ENCODE measurements at places on chromosomes 7 and 10.

GRCh38 chr10:98033515-98033914 is 3.1 kb upstream of the CRTAC1 start:
- DNase-seq = no peak

GRCh38 chr10:5774987-5775620 is 38.1 kb downstream of the GDI2 start:
- no peak for DNase-seq

DNA sequence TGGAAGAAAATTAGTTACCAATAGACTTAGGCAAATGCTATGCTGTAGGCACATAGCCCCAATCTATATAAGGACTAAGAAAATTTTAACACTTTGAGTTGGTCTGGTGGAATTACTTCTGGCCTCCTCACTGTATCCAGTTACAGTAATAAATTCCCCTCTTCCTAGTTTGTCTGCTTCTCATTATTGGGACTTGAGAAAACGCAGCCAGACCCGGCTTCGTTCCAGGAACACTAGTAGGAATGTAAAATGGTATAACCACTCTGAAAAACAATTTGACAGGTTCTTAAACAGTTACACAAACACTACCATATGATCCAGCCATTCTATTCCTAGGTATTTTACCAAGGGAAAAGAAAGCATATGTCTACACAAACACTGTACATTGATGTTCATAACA is 150.2 kb downstream of the VPS50 start:
- no peak for DNase-seq

DNA sequence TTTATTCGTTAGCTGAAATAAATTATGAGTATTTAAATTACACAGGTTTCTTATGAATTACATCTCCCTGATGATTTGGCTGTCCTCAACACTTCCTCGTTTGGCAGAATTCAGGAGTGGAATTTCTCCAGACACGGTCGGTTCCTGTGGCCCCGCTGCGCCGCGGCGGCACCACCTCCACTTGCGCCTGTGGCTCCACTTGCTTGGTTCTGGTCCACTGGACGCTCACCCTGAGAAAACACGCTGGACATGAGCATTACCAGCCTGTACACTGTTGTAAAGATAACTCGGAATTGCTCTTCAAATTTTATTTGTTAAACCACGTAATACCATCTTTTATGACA is 85.3 kb downstream of the ZNF33B start:
- peak; percentile 50 for DNase-seq

DNA sequence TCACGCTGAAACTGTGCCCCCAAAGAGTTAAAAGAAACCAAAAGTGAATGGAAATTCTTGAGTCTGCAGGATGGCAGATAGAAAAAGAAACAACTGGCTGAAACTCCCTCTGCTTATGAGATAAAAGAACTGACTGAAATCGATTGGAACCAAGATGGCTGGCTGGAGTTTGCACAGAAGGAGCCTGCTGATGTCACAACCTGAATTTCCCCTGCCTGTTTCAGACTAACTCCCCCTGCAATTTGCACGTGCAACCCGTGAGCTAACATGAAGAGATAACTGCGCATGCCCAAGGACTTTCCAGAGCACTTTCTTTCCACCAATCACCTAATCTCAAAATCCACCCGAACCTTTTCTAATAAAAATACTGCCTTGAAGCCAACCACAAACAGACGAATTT is 435.5 kb downstream of the CALN1 start:
- DNase-seq = no peak

GRCh38 chr7:114100810-114101209 is 182.0 kb upstream of the PPP1R3A start:
- DNase-seq = no peak

DNA sequence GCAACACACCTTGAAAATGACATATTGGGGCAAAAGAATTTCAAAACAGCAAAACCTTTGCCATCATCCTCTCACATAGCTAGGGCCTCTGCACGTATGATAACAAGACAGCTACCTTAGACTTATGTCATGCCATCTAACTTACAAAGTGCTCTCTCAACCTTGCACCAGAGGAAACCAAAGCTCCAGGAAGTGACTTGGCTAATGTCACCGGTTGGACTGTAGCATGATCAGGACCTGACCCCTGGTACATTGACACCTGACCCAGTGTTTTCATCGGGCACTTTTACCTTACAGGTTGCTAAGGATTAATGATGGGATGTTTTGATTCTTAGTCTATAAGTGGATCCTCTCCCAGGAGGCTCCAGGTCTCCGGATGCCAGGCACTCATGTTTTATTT is 529.8 kb upstream of the GALNT17 start:
- DNase-seq = no peak

- no peak for DNase-seq
Observed at GRCh38 chr7:2666155-2666554, 21.8 kb upstream of the AMZ1 start.

DNA sequence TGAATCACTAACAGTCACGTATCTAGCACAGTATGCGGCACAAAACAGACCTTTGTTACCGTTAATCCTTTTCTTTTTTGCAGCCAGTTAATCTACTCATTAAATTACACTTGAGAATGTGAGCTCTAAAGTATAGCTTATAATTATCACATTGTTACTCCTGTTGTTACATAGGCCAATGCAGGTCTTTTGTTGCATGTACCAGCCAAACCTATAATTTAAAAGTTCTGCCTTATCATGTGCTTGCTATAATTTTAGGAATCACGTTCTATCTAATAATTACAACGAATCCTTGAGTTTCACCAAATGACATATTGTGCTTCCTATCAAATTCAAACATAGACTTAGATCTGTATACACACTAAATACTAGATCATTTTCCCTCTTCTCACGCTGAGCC is 245.1 kb downstream of the DGKI start:
- DNase-seq = no peak

GRCh38 chr7:70775570-70776156 is 356.3 kb upstream of the GALNT17 start:
- no peak for DNase-seq

- DNase-seq = no peak
Observed at GRCh38 chr7:129186749-129187260, 1.6 kb upstream of the SMO start.

GRCh38 chr7:18461785-18462467 is 33.6 kb upstream of the HDAC9 start:
- DNase-seq = no peak

- DNase-seq = no peak
Observed at GRCh38 chr10:110461530-110461929, 36.2 kb upstream of the DUSP5 start.

- DNase-seq = no peak
Observed at GRCh38 chr10:55897490-55897921, 463.6 kb downstream of the ZWINT start.

GRCh38 chr7:123570390-123571182 is 13.0 kb upstream of the NDUFA5 start:
- no peak for DNase-seq

GRCh38 chr7:117941138-117941810 is 68.0 kb upstream of the CTTNBP2 start:
- no peak for DNase-seq

DNA sequence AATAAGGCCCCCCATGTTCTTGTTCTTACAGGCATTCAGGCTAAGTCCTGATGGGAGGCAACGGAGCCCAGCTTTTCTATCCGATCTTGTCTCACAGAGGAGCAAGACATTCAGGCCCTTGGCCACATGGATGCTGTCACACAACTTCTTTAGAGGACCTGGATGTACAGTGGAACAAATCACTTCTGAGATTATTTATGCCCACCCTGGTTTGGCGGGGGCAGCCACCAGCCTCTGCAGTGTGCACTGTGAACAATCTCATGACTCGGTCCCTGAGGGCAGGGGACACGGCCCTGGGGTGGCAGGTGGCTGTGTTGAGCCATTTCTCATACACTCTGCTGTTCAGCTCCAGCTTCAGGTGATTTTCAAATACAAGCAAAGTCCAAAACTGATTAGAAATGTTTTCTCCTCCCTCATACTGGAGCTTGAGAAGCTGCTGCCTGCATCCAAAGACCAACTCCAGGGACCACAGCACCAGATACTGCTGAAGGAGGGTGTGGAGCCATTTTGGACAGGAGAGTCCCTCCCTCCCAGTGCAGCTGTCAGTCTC is 441.3 kb downstream of the GRID1 start:
- DNase-seq = no peak

- DNase-seq = no peak
Observed at GRCh38 chr10:23367896-23368595, 23.4 kb upstream of the C10orf67 start.

- no peak for DNase-seq
Observed at GRCh38 chr10:24571870-24572450, 151.7 kb downstream of the ARHGAP21 start.

DNA sequence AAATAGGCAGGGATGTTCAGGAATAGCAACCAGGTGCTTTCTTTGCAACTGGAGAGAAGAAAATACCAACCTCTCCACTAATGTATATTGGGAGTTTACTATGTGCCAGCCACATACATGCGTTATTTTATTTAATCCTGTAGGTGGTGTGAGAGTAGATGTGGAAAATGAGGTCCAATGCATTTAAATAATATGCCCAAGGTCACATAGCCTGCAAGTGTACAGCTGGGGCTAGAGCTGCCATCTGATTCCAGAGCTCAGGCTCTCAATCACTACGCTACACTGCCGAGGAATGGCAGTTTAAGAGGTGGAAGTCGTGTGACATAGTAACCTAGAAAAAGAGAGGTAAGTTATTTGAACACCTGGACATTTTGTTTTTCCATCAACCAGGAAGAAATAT is 277.0 kb downstream of the EXOC4 start:
- DNase-seq = no peak

GRCh38 chr7:69467826-69468225 is 130.4 kb upstream of the AUTS2 start:
- DNase-seq = no peak

GRCh38 chr7:33422141-33422540 is 292.8 kb downstream of the BBS9 start:
- no peak for DNase-seq

- DNase-seq = no peak
Observed at GRCh38 chr10:75803816-75804552, 372.6 kb downstream of the LRMDA start.

- no peak for DNase-seq
Observed at GRCh38 chr7:22435720-22436119, 64.3 kb downstream of the STEAP1B start.

DNA sequence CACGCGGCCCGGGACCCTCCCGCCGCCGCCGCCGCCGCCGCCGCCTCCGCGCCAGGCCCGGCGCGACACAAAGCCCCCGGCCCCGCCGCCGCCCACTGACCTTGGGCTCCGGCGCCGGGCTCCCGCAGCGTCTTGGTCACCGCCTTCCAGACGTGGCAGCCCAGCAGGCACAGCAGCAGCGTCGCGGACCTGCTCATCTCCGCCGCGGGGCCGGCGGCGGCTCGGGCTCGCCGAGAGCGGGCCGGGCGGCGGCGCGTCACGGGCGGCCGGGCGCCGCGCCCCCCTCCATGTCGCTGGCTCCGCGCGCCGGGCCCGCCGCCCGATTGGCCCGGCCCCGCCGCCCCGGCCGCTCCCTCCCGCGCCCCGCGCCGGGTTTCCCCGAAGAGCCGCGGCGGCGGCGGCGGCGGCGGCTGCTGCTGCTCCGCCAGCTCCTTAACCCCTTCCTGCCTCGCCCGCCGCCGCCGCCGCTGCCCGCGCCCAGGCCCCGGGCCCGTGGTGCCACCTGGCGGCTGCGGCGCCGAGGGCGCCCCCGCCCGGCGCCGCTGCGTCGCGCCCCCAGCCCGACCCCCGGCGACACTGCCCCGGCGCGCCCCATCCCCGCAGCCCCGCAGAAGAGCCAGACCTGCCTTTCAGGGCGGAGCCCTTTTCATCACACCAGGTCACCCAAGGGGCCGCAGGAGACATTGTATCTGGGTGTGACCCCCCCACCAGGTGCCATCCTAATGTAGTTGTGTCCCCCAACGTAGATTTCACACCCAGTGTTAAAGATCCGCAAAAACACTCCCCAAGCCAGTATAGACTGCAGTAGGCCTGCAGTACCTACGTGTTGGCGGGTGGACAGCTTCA is at the start of gene FAM171A1:
Gene FAM171A1, minus strand, starts transcription at position 434 of the 846 bp plus-strand sequence. Its CDS starts 237 bp downstream, at position 197.
- peak; percentile 20 for DNase-seq

DNA sequence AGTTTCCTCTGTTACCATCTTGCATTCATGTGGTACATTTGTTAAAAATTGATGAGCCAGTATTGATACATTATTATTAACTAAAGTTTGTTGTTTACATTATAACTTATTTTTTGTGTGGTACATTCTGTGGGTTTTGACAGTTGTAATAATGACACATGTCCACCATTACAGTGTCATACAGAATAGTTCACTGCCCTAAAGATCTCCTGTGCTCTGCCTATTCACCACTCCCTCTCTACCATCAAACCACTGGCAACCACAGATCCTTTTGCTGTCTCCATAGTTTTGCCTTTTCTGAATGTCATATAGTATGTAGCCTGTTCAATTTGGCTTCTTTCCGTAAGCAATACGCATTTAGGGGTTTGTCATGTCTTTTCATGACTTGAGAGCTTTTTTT is 156.9 kb downstream of the PHF14 start:
- no peak for DNase-seq

- DNase-seq = no peak
Observed at GRCh38 chr7:142968229-142968628, 6.1 kb upstream of the KEL start.

GRCh38 chr10:29569795-29570194 is 65.0 kb downstream of the SVIL start:
- DNase-seq = no peak

GRCh38 chr10:123884907-123885381 is 6.7 kb downstream of the CPXM2 start:
- DNase-seq = peak; percentile 51

GRCh38 chr10:607545-608185 is 81.8 kb downstream of the DIP2C start:
- no peak for DNase-seq

DNA sequence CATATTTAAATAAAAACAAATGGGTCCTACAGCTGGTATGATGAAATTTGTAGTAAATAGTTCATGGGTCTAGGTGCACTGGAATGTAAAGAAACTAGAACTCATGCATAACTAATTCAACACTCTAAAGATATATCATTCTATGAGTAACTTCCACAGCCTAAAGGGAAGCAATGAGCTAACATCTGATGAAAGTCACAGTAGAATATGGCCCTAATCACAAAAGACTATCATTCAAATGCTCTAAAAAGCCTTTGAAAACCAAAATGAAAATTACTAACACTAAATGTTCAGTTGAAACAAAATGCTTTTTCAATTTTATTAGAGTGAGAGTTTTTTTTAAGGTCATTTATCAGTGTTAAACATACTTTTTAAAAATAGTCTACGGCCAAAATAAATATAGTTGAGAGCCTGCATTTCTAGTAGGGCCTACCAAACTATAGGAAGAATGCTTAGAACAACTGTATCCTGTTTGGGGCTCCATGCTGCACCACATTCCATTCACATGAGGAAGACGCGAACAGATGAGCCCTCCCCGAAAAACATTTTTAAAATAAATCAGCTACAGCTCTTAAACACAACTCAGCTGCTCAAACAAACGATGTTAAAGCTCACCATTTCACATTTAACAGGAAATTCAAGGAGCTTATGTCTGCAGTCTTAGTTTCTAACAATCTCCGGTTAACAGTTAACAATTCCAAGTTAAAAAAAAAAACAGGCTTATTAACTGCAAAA is 134.5 kb downstream of the NRBF2 start:
- no peak for DNase-seq

DNA sequence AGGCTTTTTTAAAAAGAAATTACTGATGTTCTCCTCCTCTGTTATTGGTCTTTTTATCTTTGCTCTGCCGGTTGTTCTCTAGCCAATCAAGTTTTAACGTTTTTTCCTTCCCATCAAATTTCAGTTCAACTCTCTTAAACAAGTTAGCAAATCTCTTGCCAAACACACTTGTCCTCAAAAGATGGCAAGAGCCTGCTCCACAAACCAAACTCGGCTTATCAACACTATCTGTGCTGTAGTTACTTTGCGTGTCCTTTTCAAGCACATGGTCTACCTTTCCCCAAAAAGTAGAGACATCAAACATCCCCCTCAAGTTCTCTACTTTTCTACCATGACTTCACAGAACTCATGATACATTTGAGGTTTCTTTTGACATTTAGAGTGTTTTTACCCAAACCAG is 71.3 kb downstream of the OSBPL3 start:
- DNase-seq = no peak
